ENCODE measurements at places on chromosomes 3 and 15.

DNA sequence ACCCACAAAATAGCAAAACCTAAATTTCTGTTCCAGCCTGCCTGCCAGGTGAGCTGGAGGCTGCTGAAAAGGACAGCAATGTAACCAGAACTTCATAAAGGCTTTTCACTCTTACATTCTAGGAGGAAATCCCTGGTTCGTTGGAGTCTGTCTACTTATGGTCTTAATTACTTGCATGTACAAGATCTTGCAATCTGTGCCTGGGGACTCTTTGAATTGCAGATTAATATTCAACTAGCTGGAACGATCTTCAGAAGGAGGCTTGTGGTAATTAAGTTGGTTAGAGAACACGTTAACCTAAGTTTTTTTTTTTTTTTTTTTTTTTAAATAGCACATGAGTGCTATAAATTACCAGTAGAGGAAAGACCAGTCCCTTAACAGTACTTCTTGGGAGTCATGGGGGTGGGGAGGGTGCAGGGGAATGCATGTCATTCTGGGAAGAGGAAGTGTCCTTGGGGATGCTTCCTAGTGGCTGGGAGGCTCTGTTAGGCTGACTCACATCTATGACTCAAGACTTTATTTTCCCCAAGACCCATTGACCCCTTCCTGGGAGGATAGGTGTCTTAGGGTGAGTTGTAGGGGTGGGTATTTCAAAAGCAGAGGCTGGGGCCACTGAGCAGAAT is 139.8 kb downstream of the RAB11A start:
- DNase-seq: no peak

DNA sequence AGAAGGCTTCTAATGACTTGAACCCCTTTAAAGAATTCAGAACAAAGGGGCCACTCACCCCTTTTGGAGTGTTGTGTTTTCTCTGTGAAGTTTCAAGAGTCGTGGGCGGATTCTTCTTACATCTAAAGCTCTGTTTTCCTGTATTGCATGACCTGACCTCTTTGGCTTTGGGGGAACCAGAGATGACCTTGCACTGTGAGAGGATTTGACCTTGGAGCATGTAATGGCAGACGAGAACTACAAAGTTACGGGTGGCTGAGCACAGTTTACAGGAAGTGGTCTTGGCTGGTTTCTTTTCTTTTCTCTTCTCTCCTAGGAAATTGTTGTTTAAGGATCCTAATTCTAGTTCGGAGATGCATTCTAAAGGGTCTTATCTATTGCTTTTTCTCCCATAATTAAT is 6.2 kb upstream of the BDH1 start:
- no peak for DNase-seq

DNA sequence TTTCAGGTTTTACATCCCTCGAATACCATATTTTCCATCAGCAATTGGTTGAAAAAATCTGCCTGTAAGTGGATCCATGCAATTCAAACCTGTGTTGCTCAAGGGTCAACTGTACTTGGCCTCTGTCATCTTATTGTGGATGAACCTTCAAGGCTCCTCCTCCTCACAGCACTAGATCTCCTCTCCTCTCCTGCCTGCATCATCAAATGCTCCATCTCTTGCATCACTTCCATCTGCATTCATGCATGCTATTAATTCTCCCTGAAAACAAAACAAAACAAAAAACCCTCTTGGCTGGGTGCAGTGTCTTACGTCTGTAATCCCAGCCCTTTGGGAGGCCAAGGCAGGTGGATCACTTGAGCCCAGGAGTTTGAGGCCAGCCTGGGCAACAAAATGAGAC is 10.1 kb downstream of the BCL2L10 start:
- DNase-seq: no peak

GRCh38 chr15:95324656-95325055 is 1005.8 kb upstream of the NR2F2 start:
- no peak for DNase-seq

GRCh38 chr15:77671362-77672056 is 38.8 kb upstream of the LINGO1 start:
- no peak for DNase-seq

GRCh38 chr3:134649106-134649705 is 1.6 kb downstream of the KY start:
- DNase-seq: no peak

- DNase-seq: no peak
Measured at GRCh38 chr15:62413153-62413552, 248.1 kb upstream of the C2CD4B start.

- no peak for DNase-seq
Measured at GRCh38 chr15:101526442-101526841, 36.9 kb upstream of the PCSK6 start.

GRCh38 chr3:127124120-127124519 is 68.8 kb upstream of the PRR23E start:
- no peak for DNase-seq

DNA sequence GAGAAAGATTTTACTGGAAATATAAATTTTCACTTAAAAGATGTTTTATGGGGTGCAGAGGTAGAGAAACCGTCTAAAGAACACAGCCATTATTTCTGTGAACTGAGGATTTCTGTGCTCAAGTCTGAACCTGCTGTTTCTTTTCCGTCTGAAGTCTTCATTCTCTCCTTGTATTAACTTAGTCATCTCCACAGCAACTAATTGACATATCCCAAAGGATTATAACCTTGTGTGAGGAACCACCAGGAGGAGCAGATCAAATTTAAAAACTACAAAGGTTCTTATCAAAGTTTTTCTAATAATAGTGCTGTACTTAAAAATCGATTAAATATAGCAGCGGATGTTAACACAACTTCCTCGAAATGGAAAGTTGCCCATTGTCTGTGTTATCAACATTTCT is 31.1 kb upstream of the ICE2 start:
- no peak for DNase-seq

DNA sequence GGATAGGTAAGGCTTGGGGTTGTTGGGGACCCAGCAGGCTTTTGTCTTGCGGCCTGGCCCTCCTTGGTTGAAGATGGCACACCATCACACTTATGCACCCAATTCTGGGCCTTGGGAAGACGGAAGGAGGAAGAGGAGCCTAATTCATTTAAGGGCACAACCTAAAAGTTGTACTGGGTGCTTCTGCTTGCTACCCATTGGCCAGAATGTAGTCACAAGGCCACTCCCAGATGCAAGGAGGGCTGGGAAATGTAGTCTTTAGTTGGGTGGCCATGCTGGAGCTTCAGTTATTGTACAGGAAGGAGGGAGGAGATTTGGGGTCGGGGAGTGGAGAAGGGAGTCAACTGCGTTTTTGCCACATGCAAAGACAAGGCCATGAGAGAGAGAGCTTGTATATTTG is 109.2 kb downstream of the TMEM266 start:
- no peak for DNase-seq
